ENCODE measurements at places on chromosomes 2 and 18.

DNA sequence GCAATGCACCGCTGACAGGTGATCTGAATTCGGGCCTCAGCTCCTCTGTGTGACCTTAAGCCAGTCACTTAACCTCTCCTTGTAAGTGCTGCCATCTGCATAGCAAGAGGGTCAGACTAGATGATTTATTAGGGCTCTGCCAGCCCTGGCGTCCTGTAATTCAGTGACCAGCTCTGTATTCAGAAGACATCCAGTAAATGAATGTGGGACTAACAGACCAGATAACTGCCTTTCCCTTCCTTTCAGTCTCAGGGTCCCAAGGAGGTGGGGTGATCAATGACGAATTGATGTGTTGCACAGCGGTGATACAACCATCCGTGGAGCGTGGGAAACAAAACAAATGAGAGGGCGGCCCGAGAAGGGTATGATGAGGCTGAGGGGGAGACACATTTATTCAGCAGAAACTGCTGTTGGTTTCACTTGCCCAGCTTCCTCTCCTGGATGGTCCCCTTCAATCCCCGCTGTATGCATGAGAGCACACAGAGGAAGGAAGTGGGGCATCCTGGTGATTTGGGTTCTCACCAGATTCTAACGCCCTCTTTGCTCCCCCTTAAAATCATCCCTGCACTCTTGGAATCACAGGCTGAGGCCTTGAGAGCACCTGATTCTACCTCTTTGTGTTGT, 92.8 kb downstream of the VIT start:
- DNase-seq, result no peak

GRCh38 chr2:132669908-132670495, at the start of gene LYPD1:
Gene LYPD1, minus strand, starts transcription at chr2:132670205. Its CDS starts 273 bp downstream, at chr2:132669932.
- no peak for DNase-seq

DNA sequence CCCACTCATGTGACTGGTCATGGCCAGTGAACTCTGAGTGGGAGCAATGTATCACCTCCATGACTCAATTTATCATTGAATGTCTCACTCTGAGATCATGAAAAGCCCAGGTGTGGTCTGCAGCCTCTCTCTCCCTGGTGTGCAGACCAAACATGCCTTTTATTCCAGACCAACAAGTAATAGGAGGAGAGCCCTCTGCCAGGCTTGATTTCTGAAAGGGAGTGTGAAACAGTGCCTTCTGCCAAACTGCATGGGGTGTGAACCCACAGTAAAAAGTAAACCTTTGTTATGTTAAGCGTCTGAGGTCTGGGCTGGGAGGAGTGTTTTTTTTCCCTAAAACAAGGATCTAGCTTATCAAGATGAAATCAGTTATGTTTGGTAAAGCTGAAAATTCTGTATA, 601.2 kb downstream of the ADCYAP1 start:
- DNase-seq, result no peak

DNA sequence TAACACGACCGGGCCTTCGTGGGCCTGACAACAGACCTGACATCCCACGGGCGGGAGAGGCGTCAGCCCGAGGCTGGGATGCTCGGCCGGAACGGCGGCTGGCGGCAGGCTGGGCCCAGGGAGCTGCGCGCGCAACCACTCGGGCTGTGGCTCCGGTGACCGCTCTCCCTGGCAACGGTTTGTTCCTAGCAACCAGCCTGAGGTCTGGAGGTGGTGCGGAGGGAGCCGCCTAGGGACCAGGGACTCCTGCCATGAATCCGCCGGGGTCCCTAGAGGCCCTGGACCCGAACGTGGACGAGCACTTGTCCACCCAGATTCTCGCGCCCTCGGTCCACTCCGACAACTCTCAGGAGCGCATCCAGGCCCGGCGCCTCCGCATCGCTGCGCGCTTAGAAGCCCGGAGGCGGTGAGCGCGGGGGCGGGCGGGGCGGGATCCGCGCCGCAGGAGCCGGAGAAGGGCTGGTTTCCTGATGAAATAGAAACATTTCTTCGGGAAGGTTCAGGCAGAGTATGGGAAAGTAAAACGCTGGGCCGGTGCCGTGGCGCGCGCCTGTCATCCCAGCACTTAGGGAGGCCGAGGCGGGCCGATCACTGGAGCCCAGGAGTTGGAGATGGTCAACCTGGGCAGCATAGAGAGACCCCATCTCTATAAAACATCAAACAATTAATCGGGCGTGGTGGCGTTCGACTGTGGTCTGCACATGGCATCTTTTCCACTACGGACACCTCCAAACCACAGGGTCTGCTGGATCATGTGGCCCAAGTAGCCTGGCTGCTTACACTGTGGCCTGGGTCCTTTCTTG, at the start of gene DRC1:
Gene DRC1 (plus strand): TSS at position 182 of the 803 bp plus-strand sequence. CDS start 70 bp downstream, at position 252.
- DNase-seq, result peak; percentile 60

DNA sequence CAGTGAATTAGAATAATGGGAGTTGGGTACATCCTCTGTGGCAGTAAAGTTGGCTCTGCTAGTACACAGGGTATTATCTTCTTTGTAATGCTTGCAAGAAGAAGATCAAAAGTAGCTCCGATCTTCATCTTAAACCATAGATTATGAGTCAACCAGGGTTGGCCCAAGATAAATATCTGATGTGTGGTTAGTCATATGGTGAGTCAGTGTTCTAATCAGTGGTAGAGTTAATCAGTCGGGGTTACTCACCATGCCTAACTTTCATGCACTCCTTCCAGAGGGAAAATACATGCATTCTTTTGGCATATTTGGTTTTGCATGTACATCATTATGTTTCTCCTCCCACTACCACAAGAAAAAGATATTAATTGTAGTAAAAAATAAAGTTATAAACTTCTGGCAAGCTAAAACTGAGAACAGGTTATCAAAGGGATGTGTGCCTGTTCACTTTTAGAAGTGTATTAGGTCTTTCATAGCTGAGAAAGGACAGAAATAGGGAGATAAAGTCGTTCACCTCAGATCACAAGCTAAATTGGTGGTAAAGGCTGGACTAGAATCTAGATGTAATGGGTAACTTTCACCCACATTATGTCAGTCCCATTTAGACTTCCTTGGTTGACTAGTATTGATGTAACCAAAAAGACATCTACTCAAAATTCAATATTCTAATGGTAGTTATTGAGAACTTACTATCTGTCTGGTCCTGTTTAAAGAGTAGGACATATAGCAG, 684.4 kb downstream of the IRS1 start:
- DNase-seq, result no peak

- DNase-seq, result no peak
Observed at GRCh38 chr2:227813229-227813561, 447 bp upstream of the CCL20 start.

All from NCI-H1417 treated with DMSO at 0.1 percent for 48 hours (cell line).